NCI-H460 (cell line): ENCODE measurements at places on chromosomes 5 and 9. TPM values are rescaled to one million over a fixed set of nuclear protein-coding genes. Genes with fewer than 3 reads are reported as not detected.
A peak's percentile ranks its signal among the peaks of the same experiment; 100 is the strongest.

DNA sequence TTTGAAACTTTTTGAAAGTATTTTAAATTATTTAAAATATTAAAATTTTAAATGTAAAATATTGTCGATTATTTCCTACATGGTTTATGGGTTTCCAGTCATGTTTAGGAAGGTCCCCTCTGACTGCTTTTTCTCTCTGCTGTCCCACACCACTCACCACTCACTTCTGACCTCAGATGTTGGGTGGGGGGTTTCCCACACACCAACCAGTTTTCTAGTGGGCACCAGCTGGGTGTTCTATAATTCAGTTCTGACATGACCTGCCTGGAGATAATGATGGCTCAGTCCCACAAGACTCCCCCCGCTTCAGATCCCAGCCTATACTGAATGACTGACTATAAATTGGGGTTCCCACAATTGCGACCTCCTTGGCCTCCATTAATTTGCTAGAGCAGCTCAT, 310.4 kb downstream of the GADD45G start:
- no peak for DNase-seq

LCN15 gene
- total RNA-seq = not detected in 2 replicates

SCGB3A1 gene
- total RNA-seq = not detected in 2 replicates

DNA sequence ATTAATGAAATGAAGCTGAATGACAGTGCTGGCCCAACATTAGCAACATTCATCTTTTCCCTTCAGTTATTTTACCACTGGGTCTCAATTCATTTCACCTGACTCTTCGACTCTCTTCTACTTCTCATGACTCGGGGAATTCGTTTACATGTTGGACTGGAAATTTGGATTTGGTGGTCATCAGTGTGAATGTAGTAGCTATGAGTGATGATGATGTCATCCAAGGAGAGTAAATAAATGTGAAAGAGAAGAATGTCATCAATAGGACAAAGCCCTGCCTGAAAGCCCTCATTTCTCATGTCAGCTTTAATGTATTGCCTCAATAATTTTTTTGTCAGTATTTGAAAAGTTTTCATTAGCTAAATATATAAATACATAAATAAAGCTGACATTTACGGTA, 21.9 kb upstream of the CFAP95 start:
- DNase-seq = no peak

- DNase-seq = no peak
These were observed 242.8 kb upstream of the ANKRD55 start for GRCh38 chr5:56475689-56476486.

ZNF300 gene
- total RNA-seq = 0.05 and 0.06 TPM in 2 replicates

DNA sequence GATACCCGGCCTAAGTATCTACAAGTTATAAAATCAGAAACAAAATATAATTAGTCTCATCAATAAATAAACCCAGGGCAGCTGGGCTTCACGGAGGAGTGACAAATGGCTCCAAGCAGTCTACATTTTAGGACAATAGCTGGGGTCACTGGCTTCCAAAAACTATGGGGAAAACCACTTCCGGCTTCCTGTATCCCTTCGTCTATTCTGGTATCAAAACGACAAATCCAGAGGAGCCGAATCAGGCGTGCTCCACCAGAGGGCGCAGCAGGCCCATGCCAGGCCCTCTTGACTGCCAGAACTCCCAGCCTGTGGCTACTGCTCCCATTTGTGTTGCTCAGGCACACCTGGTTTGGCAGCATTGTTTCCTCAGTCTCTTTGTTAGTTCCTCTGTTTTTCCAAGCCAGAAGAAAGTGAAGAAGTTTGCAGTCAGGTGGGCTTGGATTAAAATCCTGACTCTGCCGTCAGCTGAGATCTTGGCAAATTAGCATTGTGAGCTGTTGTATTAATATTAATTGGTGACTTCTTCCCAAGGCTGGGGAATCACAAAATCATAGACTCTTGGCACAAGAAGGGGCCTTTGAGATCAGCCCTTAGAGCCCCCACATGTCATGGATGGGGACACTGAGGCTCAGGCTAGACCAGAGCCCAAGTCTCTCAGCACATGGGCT, 11.6 kb upstream of the RAB14 start:
- DNase-seq = peak; percentile 84

DNA sequence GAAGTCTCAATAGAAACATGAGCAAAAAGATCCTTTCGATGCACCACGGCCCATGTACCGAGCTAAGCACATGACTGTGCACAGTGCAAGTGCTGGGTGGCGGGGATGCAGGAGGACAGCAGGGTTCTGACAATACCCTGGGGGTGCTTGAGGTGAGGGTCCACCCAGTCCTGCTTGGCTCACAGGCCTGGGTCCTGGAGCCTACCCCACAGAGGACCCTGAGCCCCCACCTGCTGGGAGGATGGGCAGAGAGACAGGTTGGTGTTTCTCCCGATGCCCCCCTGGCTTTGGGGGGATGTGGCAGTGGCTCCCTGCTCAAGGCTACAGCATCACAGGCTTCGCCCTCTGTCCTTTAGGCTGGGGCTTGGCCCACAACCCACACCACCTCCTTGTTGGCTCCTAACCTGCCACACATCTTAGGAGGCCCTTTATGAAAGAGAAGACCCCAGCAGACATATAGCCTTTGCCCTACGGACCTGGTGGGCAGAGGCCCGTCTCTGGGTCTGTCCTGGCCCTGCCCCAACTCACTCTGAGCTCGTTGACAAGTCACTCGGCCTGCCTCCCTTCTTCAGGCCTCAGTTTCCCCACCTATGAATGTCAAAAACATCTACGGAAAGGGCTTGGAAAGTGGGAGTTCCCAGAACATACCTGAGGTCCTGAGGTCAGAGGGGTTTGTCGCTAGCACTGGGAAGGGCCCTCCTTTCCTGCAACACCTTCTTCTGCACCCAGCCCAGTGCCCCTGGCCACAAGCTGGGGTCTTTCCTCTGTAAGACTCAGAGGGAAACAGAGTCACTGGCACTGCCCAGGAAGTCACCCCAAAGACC, 50.3 kb downstream of the BARX1 start:
- DNase-seq = no peak

SYK gene
- 0.02 TPM in 1 of 2 replicates, not detected in the other for total RNA-seq

SEMA5A gene
- 4.7 and 5.3 TPM in 2 replicates for total RNA-seq

OMD gene
- total RNA-seq = not detected in 2 replicates

DNA sequence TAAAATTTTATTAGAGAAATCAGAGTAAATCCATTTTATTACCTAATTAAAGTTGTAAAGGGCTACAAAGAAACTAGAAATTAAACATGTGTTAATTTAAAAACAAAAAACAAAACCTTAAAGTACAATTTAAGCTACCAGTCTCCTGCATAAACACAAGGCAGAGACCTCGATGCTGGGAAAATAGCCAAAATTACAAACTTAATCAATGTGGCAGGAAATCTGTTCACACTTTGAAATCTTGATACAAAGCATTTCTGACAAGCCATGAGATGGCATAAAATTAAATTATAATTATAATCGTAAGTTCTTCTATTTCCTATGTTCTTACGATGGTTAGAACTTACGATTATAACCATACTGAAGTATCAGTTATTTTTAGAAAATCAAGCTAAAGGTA, 158.0 kb upstream of the FREM1 start:
- DNase-seq = no peak

GADD45G gene
- 3.4 and 3.8 TPM in 2 replicates for total RNA-seq

GRCh38 chr5:102216678-102217077, 79.4 kb downstream of the SLCO4C1 start:
- DNase-seq = no peak

DNA sequence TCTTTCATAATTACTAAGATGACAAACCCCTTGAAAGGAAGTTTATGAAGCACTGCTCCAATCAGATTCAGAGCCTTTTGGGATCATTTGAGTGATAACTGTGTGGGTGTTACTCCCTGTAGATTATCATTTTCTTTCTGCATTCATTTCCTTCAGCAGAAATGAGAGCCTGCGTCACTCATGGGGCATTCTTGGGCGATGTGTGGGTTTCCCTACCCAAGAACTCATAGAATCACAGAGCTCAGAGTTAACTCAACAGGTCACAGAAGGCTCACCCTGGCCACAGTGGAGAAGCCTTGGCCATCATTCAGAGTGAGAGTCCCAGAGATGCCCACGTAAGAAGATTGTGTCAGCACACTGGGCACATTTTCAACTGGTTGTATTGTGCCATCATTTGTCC, 401.9 kb downstream of the TLE4 start:
- DNase-seq = no peak

GRCh38 chr5:164191240-164191639, 685.8 kb downstream of the MAT2B start:
- DNase-seq = no peak

CCNJL gene
- total RNA-seq = 9.1 and 10.3 TPM in 2 replicates

GRCh38 chr5:127960270-127960691, 123.3 kb upstream of the SLC12A2 start:
- DNase-seq = no peak

DNA sequence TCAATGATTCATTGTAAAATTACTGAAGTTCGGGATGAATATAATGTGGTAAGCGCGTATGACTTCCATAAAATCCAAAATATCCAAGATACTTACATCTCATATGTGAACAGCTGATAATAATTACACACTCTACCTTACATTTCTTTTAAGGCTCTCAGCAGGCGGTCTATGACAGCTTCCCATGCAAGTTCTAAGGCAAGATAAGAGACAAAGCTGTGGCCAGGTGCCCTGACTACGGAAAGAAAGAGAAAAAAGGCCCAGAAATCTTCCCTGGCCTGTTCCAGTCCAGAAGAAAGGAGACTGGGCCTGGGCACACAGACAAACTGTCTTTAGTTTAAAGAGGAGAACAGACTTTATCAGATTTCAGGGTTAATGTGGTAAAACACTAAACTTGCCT, 69.1 kb downstream of the ARSB start:
- no peak for DNase-seq

GRCh38 chr5:50704730-50705129, 38.3 kb downstream of the PARP8 start:
- no peak for DNase-seq

DNA sequence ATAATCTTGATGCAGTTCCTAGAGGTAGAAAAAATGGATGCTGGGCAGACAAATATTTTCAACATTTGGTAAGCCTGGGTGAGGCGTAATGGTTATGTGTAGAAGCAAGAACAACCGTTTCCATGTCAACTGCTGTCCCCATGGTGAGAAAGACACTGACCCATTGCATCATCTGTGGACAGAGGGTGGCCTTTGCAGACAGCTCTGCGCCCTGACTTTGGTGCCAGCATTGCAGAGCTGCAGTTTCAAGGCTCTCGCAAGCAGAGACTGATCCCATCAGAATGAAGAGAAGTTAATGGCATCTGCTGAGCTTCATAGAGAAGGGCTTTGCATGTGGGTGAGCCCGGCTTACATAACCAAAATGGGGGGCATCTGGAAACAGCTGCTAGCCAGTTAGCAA, 179.0 kb upstream of the ADRA1B start:
- no peak for DNase-seq

DNA sequence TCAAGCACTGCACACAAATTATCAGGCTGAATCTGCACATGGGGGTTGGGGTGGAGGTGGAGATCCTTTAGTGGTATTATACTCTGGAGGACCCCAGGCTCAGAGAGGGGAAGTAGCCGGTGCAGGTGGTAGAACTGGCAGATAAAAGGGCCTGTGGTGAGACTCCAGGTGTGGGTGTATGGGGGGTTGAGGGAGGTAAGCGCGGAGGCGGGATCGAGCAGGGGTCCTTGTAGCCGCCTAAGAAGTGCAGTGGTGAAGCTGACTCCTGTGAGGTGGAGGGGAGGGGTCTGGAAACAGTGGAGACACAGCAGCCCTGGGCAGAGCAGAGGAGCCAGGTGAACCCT, 841 bp downstream of the ACSL6 start:
- no peak for DNase-seq

DNA sequence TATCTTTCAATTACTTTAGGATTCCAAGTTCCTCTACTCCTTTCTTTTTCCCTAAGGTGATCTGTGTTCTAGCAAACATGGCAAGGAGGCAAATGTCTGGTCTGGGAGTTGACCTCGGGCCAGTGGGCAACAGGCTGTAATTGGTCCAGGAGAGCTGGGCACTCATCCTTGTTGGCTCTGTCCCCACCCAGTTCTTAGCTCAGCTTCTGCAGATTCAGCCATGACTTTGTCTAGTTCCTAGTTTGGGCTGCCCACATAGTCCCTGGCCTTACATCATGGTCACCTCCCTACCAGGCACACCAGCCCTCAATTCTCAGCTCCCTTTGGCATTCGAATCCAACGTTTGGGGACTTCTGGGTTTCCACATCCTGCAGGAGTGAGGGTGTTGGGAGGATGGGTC, 92.1 kb upstream of the DAP start:
- DNase-seq = no peak

PCDHGA5 gene
- 0.58 and 0.62 TPM in 2 replicates for total RNA-seq

- no peak for DNase-seq
These were observed 592.9 kb downstream of the SEMA5A start for GRCh38 chr5:8953016-8953415.

CDH18 gene
- 0.84 and 1.8 TPM in 2 replicates for total RNA-seq

DNA sequence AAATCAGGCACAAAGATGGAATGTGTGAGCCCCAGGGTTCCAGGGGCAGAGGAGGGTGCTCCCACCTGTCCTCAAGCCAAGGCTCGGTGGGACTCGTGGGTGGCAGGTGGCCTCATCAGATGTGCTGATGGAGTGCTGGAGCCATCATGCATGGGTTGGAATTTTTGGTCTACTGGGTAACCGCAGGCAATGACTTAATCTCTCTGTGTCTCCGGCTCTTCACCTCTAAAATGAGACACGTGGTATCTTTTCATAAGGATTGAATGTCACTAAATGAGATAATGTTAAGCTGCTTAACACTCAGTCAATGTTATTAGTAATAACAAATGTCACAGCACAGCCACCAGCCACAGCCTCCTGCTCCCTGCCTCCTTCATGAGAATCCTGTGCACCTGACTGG, 245.5 kb downstream of the HSPA4 start:
- DNase-seq = no peak

- DNase-seq = no peak
These were observed 167.5 kb downstream of the INSYN2B start for GRCh38 chr5:169812786-169813185.

SLC36A3 gene
- total RNA-seq = not detected in 2 replicates

DNA sequence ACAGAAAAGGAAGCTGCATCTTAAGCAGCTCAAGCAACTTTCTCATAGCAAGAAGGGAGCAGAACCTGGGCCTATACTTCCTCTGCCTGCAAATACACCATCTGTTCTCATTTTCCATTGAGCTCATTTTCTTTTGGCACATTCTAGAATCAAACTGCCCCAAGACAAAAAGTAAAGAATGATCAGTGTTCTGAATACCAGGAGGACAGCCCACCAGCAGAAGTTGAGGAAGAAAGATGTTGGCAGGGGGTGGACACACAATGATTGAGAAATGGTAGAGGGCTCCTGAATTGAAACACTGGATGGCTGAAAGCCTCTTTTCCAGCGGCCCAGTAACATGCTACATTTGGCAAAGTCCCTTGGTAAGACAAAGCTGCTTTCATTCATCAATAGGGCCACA, 171.8 kb downstream of the MED10 start:
- DNase-seq = no peak

DNA sequence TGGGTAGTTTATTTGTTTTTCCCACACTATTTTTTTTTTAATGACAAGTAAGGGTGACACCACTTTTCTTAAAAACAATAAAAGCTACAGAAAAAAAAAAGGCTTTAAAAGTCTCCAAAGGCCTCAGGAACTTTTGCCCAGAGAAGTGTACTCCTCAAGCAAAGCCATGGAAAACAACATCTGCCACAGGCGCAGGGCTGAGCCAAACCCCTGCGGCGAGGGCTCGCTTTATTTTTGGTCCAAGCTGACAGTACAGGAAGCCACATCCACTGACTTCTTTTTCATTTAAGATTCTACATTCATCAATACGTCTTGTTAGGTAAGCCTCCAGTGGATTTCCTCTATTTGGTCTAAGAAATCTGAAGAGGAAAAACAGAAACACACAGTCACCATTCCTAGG, 51.9 kb upstream of the IFNK start:
- DNase-seq = no peak
